Esophagus squamous epithelium (tissue), 5 donors: ENCODE measurements at places on chromosomes 16 and 17.

- DNase-seq: no peak
Measured at GRCh38 chr17:37261286-37261685, 114.5 kb upstream of the C17orf78 start.

DNA sequence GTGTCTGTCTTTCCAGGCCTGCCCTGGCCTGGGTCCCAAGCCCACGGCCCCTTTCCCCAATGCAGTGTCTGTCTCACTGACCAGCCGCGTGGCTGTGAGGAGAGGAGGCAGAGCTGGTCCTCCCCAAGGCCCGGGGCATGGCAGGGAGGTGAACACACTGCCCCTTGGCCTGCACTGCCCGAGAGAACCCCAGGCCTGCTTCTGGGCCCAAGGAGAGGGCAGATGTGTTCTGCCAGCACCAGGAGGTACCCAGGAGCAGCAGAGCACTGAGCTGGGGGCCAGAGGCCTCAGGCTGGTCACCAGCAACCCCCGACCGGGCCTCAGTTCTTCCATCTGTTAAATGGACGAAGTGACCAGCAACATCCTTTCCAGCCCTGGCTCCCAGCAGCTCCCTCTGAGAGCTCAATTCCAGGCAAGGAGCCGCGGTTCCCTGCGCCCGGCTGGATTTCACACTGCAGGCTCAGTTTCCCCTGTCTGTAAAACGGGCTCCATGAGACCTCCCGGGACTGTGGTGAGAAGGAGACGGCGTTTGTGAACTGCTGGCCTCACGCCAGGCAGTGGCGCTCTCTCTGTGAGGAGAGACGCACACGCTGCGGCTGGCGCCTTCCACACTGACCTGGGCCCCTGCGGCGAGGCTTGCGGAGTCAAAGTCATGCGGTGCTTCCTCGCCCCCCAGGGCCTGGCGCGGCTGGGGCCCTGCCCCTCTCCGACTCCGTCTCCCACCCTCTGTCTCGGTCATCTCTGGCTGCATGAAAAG lies 8.1 kb upstream of the ZFPM1 start:
- DNase-seq: no peak

DNA sequence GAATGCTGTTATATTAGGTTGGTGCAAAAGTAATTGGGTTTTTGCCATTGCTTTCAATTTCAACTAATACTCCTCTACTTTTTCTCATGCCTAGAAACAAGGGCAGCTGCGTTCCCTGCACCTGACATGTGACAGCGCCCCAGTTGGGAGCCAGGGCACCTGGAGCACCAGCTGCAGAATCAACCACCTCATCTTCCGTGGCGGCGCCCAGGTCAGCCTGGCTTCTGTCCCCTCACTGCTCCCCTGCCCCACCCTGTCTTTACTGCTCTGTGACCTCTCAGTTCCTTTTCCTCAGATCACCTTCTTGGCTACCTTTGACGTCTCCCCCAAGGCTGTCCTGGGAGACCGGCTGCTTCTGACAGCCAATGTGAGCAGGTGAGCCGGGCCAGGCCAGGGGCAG lies 16.4 kb upstream of the ITGAD start:
- no peak for DNase-seq

DNA sequence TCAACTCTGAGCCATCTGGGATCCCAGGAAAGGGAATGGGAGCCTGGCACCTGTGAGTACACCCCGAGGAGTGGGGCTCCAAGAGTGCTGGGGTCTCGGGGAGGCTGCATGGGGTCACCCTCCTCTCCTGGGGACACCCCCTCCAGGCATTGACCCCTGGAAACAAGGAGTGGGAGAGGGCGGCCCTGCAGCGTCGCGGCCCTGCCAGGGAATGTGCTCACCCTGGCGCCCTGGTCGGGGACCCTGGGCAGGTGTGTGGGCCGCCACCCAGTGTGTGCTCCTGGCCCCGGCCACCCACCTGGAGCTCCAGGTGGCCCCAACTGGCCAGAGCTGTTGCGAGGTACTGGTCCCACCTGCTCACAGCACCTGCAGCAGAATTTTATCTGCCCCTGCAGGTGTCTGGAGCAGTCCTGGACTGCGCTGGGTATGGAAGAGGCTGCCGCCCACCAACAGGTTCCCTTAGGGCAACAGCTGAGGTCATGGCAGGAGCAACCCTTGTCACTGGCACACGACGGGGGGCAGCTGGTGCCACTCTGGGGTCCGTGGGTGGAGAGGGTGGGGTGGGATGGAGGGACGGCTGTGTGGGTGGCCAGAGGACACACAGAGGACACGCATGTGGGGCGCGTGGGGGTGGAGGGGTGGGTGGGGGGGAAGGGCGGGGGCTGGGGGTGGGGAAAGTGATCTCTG lies 5.4 kb upstream of the PABPN1L start:
- no peak for DNase-seq

DNA sequence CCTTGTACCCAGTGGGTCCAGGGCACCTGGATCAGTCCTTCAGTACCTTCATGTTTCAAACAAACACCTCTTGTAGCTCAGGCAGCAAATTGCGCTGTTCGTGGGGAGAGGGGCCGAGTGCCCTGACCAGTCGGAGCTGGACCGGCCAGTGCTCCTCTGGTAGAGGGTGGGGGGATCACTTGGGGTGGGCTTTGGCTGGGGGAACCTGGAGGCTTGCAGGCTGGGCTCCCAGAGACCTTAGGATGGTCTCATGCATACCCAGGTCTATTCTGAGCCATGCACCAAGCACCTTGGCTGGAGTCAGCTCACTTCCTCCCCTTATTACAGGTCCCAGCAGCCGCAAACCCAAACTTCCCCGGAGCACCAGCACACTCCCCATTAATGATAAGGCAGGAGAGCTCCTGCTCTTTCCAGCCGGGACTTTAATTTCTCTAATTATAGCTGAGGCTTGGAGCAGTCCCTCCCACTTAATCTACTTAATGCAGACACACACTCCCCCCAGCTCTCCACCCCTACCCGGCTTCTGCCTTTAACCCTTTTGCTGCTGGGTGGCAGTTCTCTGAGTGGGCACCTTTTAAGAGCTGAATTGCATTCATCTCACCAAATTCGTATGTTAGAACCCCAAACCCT lies 26.3 kb upstream of the MGAT5B start:
- DNase-seq: no peak

- DNase-seq: no peak
Measured at GRCh38 chr16:81676066-81676882, 102.8 kb upstream of the PLCG2 start.

DNA sequence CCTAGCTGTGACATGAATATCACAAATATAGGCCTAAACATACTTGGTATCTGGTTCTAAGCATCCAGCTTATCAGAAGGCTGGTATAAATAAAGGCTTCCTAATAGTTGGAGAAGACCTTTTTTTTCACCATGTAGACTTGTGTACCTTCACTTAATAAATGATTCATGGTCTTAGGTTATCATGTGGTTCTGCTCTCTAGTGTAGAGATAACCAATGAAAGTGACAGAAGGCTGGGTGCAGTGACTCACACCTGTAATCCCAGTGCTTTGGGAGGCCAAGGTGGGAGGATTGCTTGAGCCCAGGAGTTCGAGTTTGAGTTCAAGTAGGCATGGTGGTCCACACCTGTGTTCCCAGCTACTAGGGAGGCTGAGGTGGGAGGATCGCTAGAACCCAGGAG lies 3.1 kb downstream of the DDX19A start:
- no peak for DNase-seq

- no peak for DNase-seq
Measured at GRCh38 chr17:79075446-79075750, 774 bp downstream of the ENGASE start.

GRCh38 chr16:2468233-2468724 lies 2.8 kb upstream of the NTN3 start:
- DNase-seq: no peak

DNA sequence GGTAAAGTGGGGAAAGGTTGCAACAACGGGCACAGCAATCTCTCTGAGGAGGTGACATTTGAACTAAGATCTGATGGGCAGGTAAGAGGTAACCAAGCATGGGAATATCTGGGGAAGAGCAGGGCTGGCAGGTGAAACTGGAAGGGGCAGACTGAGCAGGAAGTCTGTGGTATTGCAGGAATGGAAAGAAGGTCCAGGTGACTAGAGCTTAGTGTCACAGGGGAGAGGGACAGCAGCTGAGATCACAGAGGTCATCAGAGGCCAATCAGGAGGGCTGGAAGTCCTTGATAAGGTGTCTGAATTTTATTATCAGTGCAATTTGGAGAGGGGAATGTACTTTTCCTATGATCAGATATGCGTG lies 73.3 kb upstream of the DHX40 start:
- DNase-seq: no peak

DNA sequence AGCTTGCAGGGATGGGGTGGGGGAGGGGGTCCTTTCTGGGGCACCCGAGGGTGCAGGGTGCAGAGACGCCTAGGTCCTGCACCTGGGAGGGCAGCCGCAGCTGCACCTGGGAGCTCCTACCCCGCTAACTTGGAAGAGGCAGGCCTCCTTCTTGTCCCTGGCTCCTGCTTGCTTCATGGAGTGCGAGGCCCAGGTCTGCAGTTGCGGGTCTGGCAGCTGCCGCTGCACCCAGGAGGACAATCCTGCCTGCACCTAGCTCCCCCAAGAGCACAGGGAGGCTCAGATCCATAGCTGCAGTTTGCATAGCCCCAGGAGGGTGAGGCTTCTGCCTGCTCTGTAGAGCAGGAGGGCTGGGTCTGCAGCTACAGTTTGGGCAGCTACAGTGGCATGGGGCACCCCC lies 26.6 kb downstream of the GNGT2 start:
- DNase-seq: no peak

GRCh38 chr17:3678095-3678820 lies 9.6 kb downstream of the EMC6 start:
- DNase-seq: no peak

DNA sequence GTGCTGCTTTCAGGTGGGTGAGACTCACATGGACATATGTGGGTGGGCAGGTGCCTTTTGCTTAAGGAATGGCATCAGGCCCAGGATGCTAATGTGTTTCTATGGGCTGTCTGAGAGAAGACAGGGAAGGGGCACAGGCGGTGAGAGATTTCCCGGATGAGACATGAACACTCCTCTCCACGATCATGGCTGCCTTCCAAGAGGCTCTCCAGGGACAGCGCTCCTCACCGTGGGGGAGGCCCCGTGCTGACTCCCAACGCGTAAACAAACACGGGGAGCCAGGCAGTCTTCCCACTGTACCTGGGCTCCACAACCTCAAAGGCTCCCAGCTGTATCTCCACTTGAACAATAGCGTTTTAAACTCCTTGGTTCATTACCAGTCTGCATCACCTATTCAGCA lies 42.8 kb downstream of the CDK5R1 start:
- no peak for DNase-seq

DNA sequence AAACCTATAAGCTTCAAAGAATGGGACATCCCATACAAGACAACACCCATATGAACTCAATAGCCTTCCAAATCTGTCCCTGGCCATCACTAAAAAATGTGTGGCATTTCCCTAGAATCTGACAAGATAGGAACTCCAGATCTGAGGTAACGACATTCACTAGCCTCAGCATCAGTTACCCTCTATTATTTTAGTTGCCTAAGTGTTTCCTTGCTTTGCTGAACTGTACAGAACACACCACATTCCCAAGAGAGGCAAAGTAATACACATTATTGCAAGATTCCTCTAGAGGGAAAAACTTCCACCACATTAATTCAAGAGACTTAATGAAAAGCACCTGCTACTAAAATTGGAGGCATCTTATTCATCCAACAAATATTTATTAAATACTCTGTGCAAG lies 5.0 kb downstream of the LSM12 start:
- no peak for DNase-seq

- DNase-seq: no peak
Measured at GRCh38 chr16:6193718-6194117, 1096.1 kb upstream of the EEF2KMT start.

DNA sequence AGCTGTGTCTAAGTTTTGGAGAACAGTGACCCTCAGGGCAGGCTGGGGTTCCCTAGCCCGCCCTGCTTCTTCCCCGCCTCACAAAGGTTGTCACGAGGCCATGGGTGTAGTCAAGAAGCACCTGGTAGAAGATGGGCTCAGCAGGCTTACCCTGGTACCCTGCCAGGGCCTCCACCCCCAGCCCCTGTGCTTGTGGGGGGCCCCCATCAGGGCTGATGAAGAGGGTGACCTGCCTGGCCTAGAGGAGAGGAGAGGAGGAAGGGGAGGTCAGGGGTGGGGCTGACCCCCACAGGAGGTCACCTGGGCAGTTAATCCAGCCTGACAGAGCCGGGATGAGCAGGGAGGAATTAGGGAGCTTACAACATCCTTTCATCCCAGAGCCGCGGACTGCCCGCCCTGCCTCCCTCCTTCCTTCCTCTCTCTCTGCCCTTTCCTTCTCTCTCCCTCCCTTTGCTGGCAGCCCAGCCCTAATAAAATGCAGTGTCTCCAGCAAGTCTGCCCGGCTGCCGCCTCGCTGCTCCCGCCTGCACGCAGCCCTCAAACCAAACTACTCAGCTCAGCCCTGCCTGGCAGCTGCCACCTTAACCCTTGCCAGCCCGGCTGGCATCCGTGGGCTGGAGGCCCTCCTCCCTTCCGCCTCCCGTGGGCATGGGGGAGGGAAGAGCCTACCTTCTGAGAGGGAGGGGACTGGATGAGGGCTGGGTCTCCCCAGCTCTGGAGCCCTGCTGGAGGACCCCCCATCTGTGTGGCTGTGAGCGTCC lies 7.2 kb downstream of the DLX3 start:
- DNase-seq: no peak

GRCh38 chr17:34579017-34579946 lies at the start of gene TMEM132E:
Gene TMEM132E (plus strand): TSS chr17:34579582. CDS start chr17:34581077, 1,495 bp downstream.
- DNase-seq: no peak

- DNase-seq: no peak
Measured at GRCh38 chr16:11117576-11118211, 138.3 kb downstream of the SOCS1 start.

GRCh38 chr17:63345611-63346010 lies 100.5 kb downstream of the CYB561 start:
- no peak for DNase-seq

GRCh38 chr17:6711681-6712057 lies 1.5 kb downstream of the SLC13A5 start:
- DNase-seq: no peak

DNA sequence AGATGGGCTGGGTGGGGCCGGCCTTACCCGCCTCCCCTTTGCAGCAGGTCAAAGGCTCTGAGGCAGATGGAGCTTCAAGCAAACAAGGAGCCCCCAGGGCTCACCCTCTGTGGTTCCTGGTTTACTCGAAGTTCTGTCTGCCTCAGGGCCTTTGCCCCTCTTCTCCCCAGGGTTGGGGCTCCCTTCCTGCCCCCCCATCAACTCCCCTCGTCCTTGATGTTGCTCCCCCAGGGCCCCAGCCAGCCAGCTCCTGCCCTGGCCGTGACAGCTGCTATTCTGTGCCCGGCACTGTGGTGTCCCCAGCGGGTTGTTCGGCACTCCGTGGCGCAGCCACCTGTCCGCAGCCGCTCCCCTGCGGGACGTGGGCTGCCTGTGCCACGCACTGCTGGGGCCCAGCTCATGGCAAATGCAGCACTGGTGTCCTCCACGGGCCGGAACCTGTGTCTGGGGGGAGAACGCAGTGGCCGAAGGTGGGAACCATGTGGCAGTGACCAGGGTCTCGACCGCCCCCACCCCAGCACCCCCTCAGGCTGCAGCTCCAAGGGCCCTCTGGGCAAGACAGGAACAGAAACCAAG lies 4.3 kb upstream of the METRN start:
- DNase-seq: no peak
